Forelimb muscle (tissue), 1 donor: ENCODE measurements at places on chromosomes 12 and 14.

DNA sequence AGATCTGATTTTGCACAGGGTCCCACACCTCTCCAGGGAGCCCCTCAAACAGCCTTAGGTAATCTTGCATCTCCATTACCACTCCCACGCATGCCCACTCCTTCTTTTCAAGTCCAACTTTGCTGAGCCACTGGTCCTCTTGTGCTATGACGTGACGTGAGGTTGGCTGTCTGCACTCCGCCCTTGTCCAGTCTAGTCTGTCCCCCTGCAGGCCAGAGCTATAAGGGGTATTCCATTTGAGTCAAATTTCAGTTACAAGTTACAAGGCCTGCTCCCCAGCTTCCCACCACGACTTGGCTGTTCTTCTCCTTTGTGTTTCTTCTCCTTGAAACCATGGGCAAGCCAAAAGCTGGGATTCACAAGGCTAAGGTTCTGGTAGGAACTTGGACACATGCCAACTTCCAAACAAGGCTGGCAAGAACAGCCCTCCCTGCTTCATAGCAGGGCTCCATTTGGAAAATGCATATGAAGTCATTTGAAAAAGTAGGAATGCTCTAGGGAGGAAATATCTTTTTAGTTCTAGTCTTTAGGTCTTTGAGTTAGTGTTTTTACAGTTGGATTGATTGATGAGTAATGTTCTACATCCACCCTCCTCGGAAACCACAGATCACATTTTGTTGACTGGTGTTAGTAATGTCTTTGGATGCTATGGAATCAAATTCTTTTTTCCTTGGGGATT, 49.1 kb downstream of the KCNA1 start:
- no peak for DNase-seq

- DNase-seq: no peak
These were observed 264.8 kb downstream of the PDZRN4 start for GRCh38 chr12:41452838-41453407.

GRCh38 chr12:115387467-115387901, 703.5 kb upstream of the TBX3 start:
- no peak for DNase-seq

GRCh38 chr14:36068777-36069534, 107.6 kb downstream of the PTCSC3 start:
- no peak for DNase-seq

DNA sequence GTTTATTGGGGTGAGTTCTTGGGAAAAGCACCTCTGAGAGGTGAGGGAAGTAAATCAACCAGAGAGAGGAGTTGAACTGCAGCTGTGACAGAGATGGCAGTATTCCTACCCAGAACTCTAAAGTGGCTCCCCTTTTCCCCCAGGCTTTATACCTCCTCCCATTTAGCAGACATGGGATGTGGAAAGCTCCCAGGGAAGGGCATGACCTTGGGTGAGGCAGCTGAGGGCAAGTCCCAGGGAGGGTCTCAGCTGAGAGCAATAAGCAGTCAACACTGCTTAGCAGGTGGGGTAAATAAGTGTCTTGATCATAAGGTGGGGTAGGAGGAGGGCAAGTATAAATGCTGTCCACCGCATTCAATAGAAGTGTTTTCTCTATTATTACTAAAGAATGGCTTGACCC, 143.0 kb downstream of the AKAP6 start:
- DNase-seq: no peak

DNA sequence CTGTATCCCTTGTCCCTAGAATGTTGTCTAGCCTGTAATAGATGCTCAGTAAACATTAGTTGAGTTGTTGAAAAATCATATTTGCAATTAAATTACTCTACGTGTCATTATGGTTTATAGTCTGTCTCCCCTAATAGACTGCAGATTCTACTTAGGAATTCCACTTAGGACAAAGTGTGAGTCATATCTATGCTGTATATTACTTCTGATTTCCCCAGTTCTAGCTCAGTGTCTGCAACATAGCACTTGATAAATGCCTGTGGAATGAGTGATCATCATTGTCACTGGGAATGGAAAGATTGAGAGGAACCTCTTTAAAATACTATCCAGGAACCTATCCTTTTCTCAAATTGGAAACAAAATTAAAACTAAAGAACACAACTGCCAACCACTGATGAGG, 99.3 kb downstream of the TBX5 start:
- no peak for DNase-seq

DNA sequence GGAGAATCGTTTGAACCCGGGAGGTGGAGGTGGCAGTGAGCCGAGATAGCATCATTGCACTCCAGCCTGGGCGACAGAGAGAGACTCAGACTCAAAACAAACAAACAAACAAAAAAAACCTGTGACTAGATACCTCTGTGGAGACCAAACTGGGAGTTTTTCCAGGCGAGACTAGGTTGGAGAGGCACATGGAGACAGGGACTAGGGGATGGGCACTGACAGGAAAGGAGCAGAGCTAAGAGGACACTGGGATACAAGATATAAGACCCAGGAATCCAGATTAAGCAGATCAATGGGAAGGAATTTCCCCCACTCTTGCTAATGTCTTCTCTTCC, 4.7 kb upstream of the ITGA5 start:
- no peak for DNase-seq

DNA sequence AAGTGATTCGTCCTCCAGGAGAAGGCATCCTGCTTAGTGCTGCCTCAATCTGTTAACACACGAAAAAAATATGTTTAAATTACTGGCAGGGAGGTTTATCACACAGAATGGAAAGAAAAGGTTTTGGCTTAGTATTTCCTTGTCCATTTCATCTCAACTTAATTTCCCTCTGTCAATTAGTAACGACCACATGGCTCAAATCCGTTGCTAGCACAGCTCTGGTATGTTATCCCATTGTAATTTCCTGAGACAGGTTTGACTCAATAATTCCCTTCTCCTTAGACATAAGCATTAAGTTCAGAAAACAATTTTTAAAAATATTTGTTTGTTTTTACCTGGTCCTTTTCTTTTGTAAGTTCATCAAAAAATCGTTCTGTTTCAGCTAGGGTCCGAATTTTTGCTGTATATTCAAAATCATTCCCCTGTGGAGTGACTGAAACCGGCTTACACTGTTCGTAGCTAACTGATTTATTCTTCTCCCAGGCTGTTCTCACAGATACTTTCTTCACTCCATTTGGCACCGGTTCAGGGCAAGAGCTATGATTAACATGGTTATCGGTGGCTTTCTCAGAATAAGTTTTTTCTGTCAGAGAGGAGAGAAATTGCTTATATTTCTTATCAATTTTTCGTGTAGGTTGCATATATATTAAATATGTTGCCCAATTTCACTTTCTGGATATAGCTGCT, 10.1 kb upstream of the PITPNM2 start:
- DNase-seq: no peak

DNA sequence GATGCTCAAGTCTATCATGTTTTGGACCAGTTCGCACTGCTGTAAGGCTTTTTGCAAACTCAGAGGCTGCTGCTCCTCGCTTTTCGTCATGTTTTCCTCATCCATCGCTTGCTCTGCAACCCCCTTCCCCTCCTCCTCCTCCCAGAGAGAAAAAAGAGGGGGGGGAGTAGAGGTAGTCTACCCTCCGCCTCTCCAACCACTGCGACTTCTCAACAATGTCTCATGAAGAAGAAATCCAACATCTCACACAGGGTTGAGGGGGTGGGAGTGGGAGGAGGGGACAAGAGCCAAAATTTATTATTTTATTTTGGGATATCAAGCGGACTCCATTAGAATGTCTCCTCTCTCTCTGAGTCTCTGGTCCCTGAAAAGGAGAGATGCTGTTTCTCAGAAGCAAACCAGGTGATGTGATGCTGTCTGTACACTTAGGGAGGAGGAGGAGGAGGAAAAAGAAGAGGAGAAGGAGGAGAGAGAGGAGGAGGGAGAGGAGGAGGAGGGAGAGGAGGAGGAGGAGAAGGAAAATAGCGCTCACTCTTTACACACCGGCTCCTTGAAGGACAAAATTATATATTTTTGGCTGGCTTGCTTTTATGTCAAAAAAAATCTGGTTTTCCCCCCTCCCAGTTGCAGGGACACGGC, 520 bp downstream of the KSR2 start:
- no peak for DNase-seq

- no peak for DNase-seq
These were observed 899 bp upstream of the KCNH3 start for GRCh38 chr12:49537752-49538509.

DNA sequence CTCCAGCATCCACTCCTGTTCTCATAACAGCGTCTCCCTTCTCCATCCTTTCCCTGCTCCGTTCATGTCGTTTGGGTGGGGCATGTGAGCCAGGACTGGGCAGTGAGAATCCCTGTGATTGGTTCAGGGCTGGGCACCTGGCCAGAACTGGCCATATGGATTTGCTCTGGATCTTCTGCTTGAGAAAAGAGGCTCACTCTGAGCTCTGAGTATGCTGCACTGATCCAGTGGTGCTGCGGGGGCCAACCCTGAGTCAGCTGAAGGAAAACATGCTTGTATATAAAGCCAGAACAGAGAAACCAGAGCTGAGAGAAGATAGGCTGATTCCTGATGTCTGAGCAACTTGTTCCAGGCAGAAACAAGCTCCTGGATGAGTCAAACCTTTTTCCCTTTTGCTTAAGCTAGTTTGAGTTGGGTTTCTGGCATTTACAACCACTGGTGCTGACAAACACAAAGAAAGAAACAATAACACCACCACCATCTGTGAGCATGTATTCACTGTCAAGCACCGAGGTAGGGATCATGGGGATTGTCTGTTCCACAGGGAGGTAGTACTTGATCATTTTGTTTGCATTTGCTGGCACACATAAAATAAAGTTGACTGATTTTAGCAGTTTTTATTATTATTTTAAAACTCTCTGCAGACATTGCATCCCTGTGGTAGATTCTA, 14.0 kb upstream of the HPD start:
- peak; percentile 41 for DNase-seq

GRCh38 chr14:89277203-89277602, 139.8 kb downstream of the FOXN3 start:
- DNase-seq: no peak

- no peak for DNase-seq
These were observed 554 bp upstream of the TSPAN31 start for GRCh38 chr12:57744194-57744776.
